ENCODE measurements at places on chromosomes 16 and 17.
A peak's percentile ranks its signal among the peaks of the same experiment; 100 is the strongest.

- no peak for DNase-seq
These were observed 18.1 kb upstream of the LCMT1 start for GRCh38 chr16:25093208-25094061.

DNA sequence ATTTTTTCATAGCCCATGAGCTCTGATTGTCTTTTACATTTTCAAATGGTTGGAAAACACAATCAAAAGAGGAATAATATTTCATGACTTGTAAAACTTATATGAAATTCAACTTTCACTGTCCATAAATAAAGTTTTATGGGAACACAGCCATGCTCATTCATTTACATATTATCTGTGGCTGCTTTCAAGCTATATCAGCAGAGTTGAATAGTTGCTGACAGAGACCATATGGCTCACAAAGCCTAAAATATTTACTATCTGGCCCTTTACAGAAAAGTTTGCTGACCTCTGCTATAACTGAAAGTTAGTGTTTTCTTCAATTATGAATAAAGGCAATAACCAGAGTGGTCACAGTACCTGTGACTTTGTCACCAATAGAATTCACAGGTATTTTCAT, 128.2 kb upstream of the GNAO1 start:
- DNase-seq, result no peak

DNA sequence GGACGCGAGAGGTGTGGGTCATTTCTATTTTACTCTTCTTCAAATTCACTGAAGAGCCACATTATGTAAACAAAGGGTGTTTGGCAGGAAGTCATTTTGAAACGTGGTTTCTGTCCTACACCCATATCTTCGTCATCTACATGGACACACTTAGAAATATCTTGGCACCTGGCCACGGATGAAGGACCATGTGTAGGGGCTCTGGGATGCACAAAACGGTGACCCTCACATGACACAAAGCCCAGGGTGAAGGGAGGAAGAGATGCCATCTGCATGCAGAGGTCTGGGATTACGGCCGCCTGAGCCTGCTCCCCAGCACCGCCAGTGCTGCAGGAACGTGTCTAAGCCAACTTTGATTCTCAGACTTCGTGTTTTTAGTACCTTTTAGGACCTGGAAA, 130.2 kb upstream of the CHMP6 start:
- DNase-seq, result no peak

- no peak for DNase-seq
These were observed 126.5 kb upstream of the CORO6 start for GRCh38 chr17:29749045-29749825.

- DNase-seq, result no peak
These were observed 414.1 kb upstream of the CDH8 start for GRCh38 chr16:62450291-62450690.

GRCh38 chr16:81261049-81261648, 22.7 kb downstream of the BCO1 start:
- no peak for DNase-seq

DNA sequence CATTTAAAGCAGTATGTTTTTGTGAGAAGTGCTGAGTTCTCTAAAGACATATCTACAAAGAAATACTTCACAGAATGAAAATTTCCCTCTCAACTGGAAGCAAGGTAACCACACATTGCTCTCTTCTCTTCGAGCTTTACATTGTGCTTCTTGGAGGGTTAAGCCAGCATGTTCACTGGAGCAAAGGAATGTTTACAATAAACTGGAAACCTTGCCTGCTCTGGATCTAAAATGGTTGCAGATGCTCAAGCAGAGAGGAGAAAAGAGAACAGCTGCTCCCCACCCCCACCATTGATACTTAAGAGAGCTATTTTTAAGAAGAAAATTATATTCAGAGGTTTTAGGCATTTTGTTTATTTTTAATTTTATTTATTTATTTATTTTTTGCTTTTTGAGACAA, 213.1 kb downstream of the CEP112 start:
- peak; percentile 41 for DNase-seq

- DNase-seq, result no peak
These were observed 27.4 kb upstream of the SLC38A10 start for GRCh38 chr17:81322271-81323082.

- DNase-seq, result no peak
These were observed 14.9 kb upstream of the CBFA2T3 start for GRCh38 chr16:88991813-88992350.

DNA sequence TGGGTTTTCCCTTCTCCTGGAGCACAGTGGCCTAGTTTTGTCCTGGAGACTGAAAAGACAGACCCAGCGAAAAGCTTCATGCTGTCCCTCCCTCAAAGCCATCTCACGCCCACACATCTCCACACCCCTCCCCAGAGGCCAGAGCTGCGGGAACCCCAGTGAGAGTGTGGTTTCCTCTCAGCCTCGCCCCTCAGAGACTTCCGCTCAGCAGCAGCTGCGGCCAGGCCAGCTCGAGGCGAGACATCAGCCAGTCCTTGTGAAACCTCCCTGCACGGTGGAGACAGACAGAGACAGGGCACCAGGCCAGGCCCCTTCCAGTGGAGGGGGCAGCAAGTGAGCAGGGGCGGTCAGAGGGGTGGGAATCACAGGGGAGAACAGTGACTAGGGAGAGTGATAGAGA, 77.0 kb upstream of the TNRC6C start:
- DNase-seq, result no peak

- DNase-seq, result peak; percentile 27
These were observed 21.3 kb downstream of the SRCIN1 start for GRCh38 chr17:38584350-38584925.

DNA sequence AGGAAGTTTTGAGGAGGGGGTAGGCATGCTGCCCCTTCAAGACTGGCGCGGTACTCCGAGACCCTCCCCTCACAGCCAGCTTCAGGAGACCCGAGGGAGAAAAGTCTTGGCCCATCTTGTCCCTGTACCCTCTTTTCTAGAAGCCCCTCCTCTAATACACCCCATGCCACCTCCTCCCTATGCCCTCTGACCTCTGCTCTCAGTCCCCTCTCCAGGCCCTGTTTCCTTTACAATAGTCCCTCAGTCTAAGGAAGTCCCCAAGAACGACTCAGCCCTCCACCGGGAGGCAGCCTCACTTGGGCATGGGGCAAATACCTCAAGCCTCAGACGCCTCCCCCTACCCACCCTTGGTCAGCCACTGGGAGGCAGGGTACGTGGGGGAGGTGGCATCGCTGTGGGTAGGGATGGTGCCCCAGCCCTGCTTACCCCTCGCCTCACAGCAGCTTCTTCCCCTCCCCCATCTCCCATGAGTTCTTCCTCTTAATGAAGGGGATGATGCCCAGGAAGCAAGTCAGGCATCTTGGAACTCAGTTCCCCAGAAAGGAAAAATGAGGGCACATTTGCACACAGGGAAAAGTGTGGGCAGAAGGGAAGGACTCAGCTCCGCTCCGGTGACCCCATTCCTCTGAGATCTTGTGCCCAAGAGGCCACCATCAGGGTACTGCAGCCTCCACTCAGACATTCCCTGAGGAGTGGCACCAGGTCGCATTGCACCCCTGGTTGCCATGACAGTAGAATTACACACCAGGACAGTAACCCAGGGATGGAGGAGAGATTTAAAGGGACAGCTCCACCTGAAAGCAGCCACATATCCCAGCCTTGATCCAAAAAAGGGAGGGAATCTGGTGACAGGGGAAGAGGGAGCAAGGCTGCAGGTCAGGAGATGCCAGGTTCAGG, 6.2 kb downstream of the MPP2 start:
- DNase-seq, result no peak

DNA sequence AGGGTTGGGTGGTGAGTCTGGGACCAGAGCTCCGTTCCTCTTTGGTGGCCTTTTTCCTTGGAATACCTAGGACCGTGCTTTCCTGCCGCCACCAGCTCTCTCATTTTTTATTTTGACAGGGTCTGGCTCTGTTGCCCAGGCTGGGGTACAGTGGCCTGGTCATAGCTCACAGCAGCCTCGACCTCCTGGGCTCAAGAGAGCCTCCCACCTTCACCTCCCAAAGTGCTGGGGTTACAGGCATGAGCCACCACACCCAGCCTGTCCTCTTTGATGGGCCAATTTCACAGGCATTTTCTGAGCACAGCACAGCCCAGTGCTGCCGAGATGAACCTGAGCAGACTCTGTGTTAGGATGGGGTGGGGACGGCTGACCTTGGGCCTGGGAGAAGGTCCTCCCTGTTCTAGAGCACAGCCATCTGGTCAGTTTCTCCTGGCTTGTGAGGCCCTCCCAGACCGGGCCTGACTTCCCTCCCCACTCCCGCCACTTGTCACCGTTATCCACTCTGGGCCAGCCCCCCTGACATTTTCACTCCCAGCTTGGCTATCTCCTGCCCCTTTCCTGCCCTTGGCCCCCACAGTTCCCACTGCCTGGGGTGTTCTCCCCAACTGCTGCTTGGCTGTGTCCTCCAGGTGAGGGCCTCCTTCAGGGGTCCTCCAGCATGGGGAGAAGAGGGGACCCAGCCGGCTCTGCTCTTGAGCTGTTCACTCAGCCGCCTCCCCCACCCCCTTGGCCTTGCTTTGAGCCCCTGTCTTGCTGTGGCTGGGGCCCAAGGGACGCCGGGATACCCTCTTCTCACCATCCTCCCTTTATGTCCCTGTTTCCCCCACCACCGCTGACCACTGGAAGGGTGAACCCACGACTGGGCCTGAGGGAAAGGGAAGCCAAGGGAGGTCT, 5.0 kb downstream of the ADCY7 start:
- DNase-seq, result no peak

DNA sequence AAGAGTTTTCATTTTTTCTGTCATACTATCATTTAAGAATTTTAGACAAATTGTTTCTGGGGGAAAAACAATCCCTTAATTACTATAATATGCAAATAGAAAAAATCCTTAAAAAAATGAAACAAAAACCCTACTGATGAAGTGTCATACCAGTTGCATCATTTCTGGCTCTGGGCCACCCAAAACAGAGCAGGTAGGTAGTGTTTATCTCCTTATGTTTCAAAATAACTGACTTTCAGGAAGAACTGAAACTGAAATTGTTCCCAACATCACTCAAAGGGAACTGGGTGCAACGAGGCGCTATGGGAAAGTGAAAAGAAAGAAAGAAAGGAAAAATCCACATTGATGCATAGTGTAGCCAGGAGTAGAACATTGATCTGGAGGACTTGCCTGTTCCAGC, 653.1 kb upstream of the SOX9 start:
- DNase-seq, result no peak

DNA sequence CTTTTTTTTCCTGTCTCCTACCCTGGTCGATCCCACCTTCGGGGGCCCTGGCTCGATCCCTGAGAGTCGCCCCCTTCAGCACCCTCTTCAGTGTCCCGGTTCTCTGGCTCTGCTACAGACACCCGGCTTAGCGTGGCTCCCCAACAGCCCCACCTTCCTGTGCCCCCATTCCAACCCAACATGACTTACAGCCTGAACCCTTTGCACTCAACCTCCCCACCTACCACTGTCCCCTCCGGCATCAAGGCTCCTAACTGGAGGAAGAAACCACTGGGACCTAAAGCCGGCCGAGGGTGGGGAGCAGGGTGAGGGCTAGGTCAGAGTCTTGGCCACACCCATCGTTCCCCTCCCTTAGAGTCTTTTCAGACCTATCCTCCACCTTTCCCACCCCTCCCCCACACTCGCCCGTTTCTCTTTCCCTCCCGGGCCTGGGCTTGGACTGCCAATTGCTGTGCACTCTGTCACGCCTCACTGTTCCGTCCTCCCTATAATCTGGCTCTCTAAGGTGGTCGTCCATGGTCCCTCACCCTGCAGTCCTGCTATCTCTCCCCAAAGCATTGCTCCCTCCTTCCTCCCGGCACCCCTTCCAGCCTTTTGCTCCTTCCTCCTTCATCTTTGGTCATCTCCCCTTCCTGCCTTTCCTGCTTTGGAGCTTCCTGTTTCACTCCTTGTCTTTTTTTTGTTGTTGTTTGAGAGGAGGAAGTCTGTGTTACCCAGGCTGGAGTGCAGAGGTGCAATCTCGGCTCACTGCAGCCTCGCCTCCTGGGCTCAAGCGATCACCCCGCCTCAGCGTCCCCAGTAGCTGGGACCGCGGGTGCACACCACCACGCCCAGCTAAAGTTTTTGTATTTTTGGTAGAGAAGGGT, 890 bp upstream of the CLDN7 start:
- no peak for DNase-seq

- DNase-seq, result no peak
These were observed 212.3 kb downstream of the SHISA9 start for GRCh38 chr16:13113741-13114140.

- no peak for DNase-seq
These were observed 11.7 kb downstream of the CCDC57 start for GRCh38 chr17:82200743-82201497.

DNA sequence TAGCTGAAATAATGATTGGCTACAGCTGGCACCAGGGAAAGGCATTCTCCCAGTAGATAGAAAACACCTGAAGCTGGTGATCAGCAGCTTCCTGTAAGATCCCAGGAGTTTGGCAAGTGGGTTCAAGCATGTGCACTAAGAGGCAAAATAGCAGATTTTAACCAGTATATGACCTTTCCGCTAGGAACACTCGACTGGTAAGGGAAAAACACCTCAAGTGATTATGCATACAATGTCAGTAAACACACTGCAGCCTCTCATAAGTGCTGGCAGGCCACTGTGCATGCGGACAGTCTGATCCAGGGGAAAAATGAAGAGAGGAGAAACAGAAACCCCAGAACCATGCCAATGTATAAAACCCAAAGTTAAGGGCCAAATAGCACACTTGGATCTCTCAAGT, 49.0 kb upstream of the HLF start:
- no peak for DNase-seq

GRCh38 chr17:63626551-63627180, 4.4 kb downstream of the MAP3K3 start:
- DNase-seq, result no peak

GRCh38 chr16:75837264-75837663, 111.0 kb upstream of the CPHXL start:
- no peak for DNase-seq

DNA sequence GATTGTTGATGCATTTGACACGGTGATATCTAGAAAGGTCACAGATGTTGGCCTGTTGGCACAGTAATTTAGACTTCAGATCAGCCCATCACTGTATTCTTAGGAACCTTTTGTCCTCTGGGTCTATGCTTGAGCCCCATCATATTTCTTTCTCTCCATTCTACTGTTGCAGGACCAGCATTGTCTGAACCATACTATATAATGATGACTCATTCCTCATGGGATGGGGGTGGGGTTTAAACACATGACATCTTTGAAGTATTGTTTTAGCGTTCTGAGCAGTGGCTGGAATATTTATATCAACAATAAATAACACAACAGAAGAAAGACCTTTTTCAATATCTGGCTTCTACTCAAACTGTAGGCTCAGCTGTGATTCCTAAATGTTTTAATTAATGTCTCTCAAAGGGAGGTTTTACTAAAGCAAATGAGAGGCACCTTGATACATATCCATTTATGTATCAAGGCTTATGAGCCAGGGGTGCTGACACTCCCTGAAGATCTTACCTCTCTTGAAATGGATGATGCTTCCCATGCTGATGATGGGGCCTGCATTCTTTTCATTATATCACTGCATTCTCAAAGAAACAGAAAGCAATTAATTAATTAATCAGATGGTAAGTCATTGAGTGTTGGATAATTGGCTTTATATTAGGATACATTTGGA, 379.0 kb upstream of the GOT2 start:
- DNase-seq, result no peak

GRCh38 chr17:28726226-28726626, at the start of gene TLCD1:
Gene TLCD1, minus strand, starts transcription at chr17:28726233. Its CDS starts 136 bp downstream, at chr17:28726097.
- no peak for DNase-seq
